ENCODE measurements at places on chromosomes 3 and 15. TPM values are rescaled to one million over a fixed set of nuclear protein-coding genes. Genes with fewer than 3 reads are reported as not detected.

DNA sequence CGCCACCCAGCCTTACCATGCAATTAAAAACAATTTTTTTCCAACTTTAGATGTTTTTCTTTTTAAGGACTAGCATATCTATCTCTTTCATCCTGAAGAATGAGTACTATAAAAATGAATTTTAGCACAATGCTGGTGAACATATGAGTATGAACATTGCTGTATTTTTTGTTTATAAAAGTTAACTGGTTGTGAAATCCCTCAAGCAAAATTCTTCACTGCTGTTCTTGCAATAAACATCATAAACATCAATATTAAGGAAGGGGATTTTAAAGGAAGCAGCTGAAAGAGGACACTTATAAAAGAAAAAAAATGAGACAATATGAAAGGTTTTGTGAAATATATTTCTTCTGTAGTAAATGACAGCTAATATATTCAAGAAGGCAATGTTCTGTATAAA lies 3.0 kb downstream of the PLSCR4 start:
- DNase-seq: no peak

DNA sequence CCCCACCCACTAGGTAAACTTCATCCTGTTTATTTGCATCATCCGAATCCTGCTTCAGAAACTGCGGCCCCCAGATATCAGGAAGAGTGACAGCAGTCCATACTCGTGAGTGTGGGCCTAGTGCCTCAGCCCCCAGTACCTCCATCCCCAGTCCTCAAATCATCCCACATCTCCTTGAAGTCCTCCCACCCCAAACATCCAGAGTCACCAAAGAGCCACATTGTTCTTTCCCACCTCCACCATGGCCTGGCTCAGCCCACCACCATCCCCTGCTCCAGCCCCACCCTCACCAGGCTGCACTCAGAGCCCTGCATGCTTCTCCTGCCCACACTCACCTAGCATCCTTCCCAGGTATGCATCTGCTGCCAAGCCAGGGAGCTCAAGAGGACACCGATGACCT lies 29.8 kb downstream of the VIPR1 start:
- DNase-seq: no peak

GRCh38 chr15:98612490-98613110 lies 35.7 kb upstream of the IGF1R start:
- DNase-seq: no peak

GRCh38 chr15:39597336-39597735 lies 16.5 kb downstream of the THBS1 start:
- DNase-seq: no peak

- DNase-seq: no peak
Measured at GRCh38 chr15:90749754-90750153, 32.6 kb downstream of the BLM start.

DNA sequence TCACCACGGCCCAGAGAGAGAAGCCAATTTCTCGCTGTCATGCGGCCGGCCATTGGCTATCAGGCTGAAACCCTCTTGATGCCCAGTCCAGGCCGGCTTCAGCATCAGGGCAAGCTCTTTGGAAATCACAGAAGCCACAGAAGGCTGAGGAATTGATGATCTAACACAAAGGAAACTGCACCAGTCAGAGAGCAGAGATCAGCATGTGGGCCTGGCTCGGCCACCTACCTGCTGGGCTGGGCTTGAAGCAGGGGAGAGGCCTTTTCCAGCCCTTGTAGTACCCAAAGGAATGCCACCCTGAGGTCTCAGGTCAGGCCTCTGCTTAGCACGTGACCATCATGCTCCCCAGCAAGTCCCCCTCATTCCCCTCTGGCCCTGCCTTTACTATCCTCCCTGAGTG lies 119.1 kb downstream of the TLE3 start:
- DNase-seq: no peak

GRCh38 chr15:63896336-63897115 lies 62.8 kb upstream of the HERC1 start:
- peak; percentile 29 for DNase-seq

DNA sequence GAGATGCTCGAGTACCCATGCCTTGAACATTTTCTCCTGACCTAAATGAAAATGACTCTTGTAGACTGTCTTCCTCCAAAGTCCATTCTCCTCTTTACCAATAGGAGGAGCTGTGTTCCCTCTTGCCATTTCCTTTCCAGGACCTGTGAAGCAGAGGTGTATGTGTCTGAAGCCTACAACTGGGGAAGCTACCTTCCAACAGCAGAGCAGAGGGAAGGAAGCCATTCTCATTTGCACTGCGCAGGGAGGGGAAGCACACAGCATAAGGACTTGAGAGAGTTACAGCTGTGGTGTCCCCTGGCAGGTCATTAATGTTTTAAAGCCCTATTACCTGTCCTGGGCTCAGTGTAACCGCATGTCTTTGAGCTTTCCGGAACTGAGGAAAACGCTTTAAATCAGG lies 38.7 kb downstream of the HSPBAP1 start:
- DNase-seq: no peak

- DNase-seq: peak; percentile 44
Measured at GRCh38 chr3:188152660-188153436, 1.1 kb upstream of the LPP start.

Gene MST1R
- total RNA-seq: 131 TPM

DNA sequence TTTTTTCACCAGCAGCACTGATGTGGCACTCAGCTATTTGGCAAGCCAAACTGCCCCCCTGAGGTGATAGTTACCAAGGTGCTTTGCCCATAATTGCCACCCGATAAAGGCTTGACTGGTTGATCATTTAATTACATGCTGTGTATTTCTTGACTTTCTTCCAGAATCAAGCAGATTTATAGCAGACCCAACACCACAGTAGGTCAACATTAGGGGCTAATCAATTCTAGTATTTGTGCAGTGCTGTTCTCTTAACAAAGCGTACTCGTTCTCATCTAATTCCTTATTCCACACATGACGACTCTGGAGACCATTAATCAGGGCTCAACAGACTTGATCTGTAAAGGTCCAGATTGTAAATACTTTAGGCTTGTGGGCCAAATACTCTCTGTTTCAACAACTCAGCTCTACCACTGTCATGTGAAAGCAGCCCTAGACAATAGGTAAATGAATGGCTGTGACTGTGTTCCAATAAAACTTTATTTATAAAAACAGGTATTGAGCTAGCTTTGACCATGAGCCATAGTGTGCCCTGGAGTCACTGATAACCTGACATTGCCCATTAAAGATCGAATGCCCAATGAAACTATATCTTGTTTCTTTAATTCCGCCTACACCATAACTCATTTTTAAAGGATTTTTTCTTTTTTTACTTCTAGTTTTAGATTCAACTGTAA lies 119.1 kb upstream of the TMC3 start:
- DNase-seq: no peak

GRCh38 chr15:77094397-77095030 lies 23.6 kb upstream of the TSPAN3 start:
- DNase-seq: no peak

Gene SECISBP2L
- 56.1 TPM for total RNA-seq

Gene SIDT1
- total RNA-seq: 16.8 TPM

DNA sequence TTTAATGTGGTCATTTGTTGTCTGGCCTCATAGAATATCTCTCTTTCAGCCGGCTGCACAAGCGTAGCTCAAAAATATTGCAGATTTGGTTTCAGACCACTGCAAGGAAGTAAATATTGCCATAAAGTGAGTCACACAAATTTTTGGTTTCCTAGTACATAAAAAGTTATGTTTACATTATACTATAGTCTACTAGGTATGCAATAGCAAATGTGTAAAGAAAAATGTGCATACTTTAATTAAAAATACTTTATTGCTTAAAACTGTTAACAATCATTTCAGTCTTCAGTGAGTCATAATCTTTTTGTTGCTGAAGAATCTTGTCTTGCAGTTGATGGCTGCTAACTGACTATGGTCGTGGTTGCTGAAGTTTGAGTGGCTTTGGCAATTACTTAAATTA lies 425.1 kb upstream of the ROBO1 start:
- DNase-seq: no peak

Gene ISL2
- 0.86 TPM for total RNA-seq

Gene NANOGP8
- total RNA-seq: 0.46 TPM

- peak; percentile 87 for DNase-seq
Measured at GRCh38 chr3:157136647-157137387, 23.1 kb downstream of the CCNL1 start.

GRCh38 chr3:54776601-54777000 lies 151.3 kb downstream of the LRTM1 start:
- DNase-seq: no peak

DNA sequence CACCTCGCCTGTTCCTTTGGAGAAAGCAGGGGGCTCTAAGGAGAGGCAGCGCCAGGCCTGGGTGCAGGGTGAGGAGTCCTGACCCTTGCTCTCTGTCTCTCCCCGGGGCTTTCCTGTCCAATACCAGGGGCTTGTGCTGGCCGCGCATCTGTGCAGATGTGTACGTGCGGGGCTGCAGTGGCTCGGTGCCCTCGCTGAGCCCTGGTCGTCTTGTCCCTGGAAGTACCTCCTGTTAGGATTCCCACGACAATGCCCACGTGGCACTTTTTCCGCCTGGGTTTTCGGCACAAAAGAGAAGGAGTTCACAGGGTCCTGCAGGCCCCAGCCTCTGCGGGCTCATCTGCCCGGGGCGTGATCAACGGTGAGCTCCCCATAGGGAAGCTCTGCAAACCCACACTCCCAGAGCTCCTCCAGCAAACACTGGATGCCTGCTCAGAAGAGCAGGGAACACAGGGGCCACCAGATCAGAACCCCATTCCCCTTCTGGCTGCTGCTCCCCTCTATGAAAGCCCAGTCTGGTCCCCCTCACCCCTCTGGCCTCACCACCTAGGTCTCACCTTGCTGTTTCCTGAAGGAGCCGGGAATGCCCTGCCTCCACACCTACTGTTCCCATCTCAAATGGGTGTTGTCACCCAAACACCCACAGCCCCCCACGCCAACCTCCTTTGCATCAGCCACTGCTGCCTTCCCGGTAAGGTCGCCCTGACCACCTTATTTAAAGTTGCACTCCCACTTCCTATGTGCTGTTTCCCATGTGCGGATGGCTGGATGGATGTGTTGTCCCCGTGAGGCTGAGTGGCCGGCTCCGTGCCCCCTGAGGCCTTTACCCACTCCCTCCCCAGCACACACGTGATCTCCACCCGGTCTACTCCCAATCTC lies 62.6 kb upstream of the PRR20G start:
- no peak for DNase-seq

DNA sequence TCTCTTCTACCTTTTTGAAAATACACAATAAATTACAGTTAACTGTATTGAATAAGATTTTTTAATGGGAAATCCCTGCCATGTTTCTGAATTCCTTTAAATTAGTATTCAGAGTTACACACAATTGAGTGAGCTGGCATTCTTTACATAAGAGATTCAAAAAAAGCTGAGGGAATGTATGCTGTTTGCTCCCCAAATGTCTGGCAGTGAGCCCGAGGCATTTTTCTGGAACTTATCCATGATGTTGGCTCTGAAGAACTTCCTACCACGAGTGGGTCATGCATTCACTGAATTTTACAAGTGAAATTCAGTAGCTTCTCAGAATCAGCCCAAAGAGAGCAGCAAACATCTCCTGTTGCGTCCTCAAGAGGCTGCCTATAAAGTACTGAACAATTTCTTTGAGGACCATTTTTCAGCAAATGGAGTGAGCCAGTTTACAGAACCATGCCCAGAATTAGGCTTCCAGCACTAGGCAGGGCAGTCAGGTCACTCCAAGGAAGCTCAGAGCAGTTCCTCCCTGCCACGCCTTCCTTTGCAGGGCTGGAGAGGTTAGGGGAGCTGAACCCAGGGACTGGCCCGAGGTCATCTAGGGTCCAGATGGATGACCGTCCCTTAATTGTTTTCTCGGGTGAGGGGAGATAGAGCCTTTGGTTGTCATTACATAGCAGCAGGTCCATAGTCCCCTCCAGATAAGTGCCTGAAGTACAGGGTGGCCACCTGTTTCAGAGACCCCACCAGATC lies 21.2 kb downstream of the GABRA5 start:
- DNase-seq: no peak

DNA sequence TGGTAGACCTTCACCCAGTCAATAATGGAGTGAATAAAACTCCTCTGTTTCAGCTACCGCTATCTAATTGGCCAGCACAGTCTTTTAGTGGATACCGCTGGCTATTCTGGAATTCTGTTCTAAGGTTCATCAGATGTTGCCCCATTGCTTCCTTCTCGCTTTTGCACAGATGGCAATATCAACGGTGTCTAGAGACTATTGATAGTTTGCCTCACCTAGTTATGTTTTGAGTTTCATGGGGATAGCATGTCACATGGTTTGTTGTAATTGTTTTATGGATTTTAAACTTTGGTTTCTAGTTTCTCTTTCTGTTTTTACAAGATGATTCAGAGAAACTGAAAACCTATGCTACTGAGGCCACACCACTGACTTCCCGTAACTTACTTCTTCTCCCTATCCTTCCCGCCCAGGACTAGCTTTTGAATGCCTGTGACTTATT lies 2.0 kb downstream of the XRN1 start:
- no peak for DNase-seq

Gene GOLIM4
- 76.6 TPM for total RNA-seq

GRCh38 chr3:152283492-152284381 lies 15.0 kb downstream of the MBNL1 start:
- DNase-seq: no peak

DNA sequence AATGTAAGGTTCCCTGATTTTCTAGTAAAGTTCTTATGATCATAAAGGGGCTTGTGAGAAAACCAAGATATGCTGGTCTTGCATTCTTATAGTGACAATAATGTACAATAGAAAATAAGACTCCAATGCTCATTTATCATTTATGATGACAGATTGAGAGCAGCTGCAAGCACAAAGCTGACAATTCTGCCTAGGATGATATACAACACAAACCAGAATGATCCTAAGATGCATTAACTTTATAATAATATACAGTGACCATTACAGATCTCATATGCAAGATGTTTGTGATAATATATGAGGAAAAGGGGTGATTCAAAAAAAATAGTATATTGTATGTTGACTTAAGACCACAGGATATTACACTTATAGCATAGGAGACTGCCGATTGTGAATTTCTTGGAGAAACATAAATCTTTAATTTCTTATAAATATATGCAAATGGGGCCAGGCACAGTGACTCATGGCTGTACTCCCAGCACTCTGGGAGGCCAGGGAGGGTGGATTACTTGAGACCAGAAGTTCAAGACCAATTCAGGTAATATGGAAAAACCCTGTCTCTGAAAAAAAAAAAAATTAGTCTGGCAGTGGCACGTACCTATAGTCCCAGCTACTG lies 387.0 kb downstream of the ZBBX start:
- DNase-seq: no peak

DNA sequence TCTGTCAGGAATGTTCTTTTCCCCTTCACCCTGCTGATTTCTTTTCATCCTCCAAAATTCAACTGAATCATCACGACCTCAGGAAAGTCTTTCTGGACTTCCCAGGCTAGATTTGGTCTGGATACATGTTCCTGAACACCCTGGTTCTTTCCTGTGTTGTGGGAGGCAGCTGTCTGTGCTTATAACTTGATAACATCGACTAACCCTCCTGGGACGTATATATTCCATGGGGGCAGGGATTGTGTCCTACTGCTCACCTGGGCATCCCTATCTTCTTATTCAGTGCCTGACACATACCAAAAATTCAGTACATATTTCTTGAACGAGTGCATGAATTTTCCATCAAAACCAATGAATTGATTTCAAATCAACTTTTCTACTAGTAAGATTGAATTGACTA lies 47.6 kb upstream of the MEF2A start:
- no peak for DNase-seq

- peak; percentile 61 for DNase-seq
Measured at GRCh38 chr15:75823860-75824613, 19.2 kb upstream of the UBE2Q2 start.
